SJCRH30 (cell line): ENCODE measurements at places on chromosomes 3 and 15.

GRCh38 chr3:97106652-97106989 lies 292.2 kb downstream of the EPHA6 start:
- H3K27me3 ChIP-seq: no peaks in the 10 kb centered on the region
- H3K4me1 ChIP-seq: no peaks in the 10 kb centered on the region; the same call in 1 of the 2 replicates
- H3K4me3 ChIP-seq: no peak overlapping the region
- no peak for DNase-seq
- H3K27ac ChIP-seq: no peak overlapping the region
- H3K36me3 ChIP-seq: no peaks in the 10 kb centered on the region

GRCh38 chr15:76974456-76975036 lies 20.4 kb upstream of the PSTPIP1 start:
- H3K36me3 ChIP-seq: no peaks in the 10 kb centered on the region
- no peak overlapping the region for H3K27ac ChIP-seq
- H3K27me3 ChIP-seq: no peaks in the 10 kb centered on the region
- no peak for DNase-seq

GRCh38 chr15:66617137-66618090 lies 51.6 kb upstream of the LCTL start:
- no peaks in the 10 kb centered on the region for H3K36me3 ChIP-seq
- no peaks in the 10 kb centered on the region for H3K27me3 ChIP-seq
- H3K27ac ChIP-seq: peak overlapping the region; percentile 35; the same call in 1 of the 2 replicates
- peaks cover 8% of the 10 kb centered on the region; the same call in 1 of the 2 replicates for H3K4me1 ChIP-seq
- H3K4me3 ChIP-seq: peak overlapping the region; percentile 6; the same call in 1 of the 2 replicates

DNA sequence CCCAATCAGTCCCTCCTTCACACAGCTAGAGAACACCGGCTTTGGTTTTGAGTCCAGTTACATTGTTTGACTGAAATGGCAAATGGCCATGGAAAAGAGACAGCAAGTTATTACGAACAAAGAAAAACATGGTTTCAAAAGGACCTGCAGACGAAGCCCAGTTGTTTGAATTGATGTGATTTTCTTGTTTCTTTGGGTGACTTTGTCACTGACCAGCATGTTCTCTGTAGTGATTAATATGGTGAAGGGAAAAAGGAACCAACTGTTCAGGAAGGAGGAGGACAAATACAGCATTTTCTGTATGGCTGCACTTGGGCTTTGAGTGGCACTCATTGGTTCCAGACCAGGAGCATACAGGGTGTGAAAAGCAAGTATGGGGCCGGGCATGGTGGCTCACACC lies 217.4 kb upstream of the TPM1 start:
- no peak overlapping the region for H3K4me3 ChIP-seq
- H3K4me1 ChIP-seq: peaks cover 31% of the 10 kb centered on the region
- no peak overlapping the region for H3K27ac ChIP-seq
- no peaks in the 10 kb centered on the region for H3K27me3 ChIP-seq
- DNase-seq: no peak

GRCh38 chr15:44029940-44030568 lies 165.0 kb downstream of the FRMD5 start:
- peak overlapping the region; percentile 56 for H3K27ac ChIP-seq
- no peak overlapping the region for H3K4me3 ChIP-seq
- peaks cover 26% of the 10 kb centered on the region for H3K4me1 ChIP-seq
- DNase-seq: no peak

- DNase-seq: no peak
- H3K36me3 ChIP-seq: no peaks in the 10 kb centered on the region
- peaks cover 23% of the 10 kb centered on the region for H3K4me1 ChIP-seq
- no peak overlapping the region for H3K4me3 ChIP-seq
- no peaks in the 10 kb centered on the region for H3K27me3 ChIP-seq
Observed at GRCh38 chr3:30510596-30510995, 95.8 kb upstream of the TGFBR2 start.

- no peaks in the 10 kb centered on the region for H3K4me1 ChIP-seq
- DNase-seq: no peak
- H3K4me3 ChIP-seq: no peak overlapping the region
Observed at GRCh38 chr3:189298469-189299375, 127.0 kb downstream of the TPRG1 start.

DNA sequence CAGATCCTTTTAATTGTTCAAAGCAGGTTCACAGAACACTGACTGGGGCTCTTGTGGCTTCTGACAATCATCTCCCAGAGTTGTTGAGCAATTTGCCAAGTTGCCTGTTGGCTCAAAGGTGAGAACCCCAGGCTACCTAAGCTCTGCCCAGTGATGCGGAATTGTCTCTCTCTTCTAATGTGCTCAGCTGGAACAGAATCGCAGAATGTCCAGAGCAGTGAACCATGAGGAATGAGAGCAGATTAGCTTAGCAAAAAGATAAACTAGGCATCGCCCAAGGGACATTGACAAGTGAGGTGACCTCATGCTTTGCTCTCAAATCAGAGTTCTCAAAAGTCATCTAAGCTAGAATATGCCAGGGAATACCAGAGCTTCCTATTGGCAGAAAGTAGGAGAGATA lies 148.1 kb downstream of the WDR76 start:
- H3K4me3 ChIP-seq: no peak overlapping the region
- H3K4me1 ChIP-seq: no peaks in the 10 kb centered on the region
- DNase-seq: no peak

DNA sequence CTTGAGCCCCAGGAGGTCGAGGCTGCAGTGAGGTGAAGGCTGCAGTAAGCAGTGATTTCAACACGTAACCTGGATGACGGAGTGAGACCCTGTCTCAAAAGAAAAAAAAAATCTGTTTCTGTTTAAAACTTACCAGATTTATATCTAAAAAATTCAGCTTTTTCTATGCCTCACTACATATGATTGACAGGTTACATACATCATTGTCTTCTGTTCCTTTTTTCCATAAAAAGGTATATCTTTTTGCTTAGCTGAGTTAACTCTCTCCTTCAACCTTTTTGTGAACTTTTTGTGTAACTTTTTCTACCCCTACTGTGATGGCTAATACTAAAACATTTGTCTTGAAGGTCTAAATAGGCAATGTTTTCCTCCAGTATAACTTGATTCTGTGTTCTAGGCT lies 38.6 kb upstream of the SETD2 start:
- no peaks in the 10 kb centered on the region for H3K36me3 ChIP-seq
- no peak overlapping the region for H3K27ac ChIP-seq
- H3K4me1 ChIP-seq: no peaks in the 10 kb centered on the region
- DNase-seq: no peak

GRCh38 chr3:159674583-159674982 lies 314.1 kb upstream of the IL12A start:
- no peaks in the 10 kb centered on the region for H3K27me3 ChIP-seq
- H3K4me3 ChIP-seq: no peak overlapping the region
- no peak overlapping the region for H3K27ac ChIP-seq
- no peaks in the 10 kb centered on the region for H3K4me1 ChIP-seq
- no peak for DNase-seq
- no peaks in the 10 kb centered on the region for H3K36me3 ChIP-seq

DNA sequence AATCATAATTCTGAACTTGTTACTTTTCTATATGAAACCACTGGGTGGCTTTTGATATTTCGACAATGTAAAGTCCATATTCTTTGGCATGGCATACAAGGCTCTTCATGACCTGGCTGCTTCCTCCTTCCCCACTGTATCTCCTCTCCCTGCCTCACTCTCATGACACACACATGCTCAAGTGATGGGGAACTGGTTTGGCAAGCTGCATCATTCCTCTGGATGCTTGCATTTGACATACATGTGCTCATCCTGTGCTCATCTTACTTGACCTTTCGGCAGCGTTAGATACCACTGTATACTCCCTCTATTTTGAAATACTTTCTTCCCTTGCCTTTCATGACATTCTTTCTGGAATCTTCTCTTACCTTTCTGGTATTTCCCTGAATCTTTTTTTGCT lies 51.8 kb upstream of the ZDHHC23 start:
- no peaks in the 10 kb centered on the region for H3K27me3 ChIP-seq
- no peak for DNase-seq
- no peak overlapping the region for H3K27ac ChIP-seq
- H3K4me1 ChIP-seq: no peaks in the 10 kb centered on the region

GRCh38 chr3:31253782-31254181 lies 278.9 kb upstream of the STT3B start:
- no peaks in the 10 kb centered on the region for H3K36me3 ChIP-seq
- H3K4me1 ChIP-seq: no peaks in the 10 kb centered on the region
- DNase-seq: no peak
- H3K4me3 ChIP-seq: no peak overlapping the region
- H3K27ac ChIP-seq: no peak overlapping the region

GRCh38 chr3:136994772-136995516 lies 37.2 kb downstream of the IL20RB start:
- DNase-seq: no peak
- H3K4me3 ChIP-seq: no peak overlapping the region
- H3K27ac ChIP-seq: no peak overlapping the region
- no peaks in the 10 kb centered on the region for H3K27me3 ChIP-seq
- no peaks in the 10 kb centered on the region for H3K36me3 ChIP-seq
- H3K4me1 ChIP-seq: no peaks in the 10 kb centered on the region

GRCh38 chr3:125261031-125261430 lies 48.5 kb upstream of the SLC12A8 start:
- DNase-seq: no peak
- no peak overlapping the region for H3K4me3 ChIP-seq
- no peaks in the 10 kb centered on the region for H3K4me1 ChIP-seq
- H3K27ac ChIP-seq: no peak overlapping the region
- H3K36me3 ChIP-seq: peaks cover 14% of the 10 kb centered on the region; the same call in 1 of the 2 replicates

GRCh38 chr15:68528626-68529290 lies 50.0 kb upstream of the CORO2B start:
- peaks cover 6% of the 10 kb centered on the region; the same call in 1 of the 2 replicates for H3K27me3 ChIP-seq
- DNase-seq: no peak
- no peak overlapping the region for H3K4me3 ChIP-seq
- no peaks in the 10 kb centered on the region for H3K36me3 ChIP-seq
- no peak overlapping the region for H3K27ac ChIP-seq

GRCh38 chr3:182787302-182788036 lies 5.8 kb upstream of the ATP11B start:
- peak overlapping the region; percentile 39 for H3K4me3 ChIP-seq
- H3K27ac ChIP-seq: peak overlapping the region; percentile 26; the same call in 1 of the 2 replicates
- no peaks in the 10 kb centered on the region for H3K27me3 ChIP-seq
- H3K36me3 ChIP-seq: no peaks in the 10 kb centered on the region
- H3K4me1 ChIP-seq: peaks cover 15% of the 10 kb centered on the region

GRCh38 chr3:55531321-55531720 lies 44.2 kb upstream of the WNT5A start:
- no peaks in the 10 kb centered on the region for H3K27me3 ChIP-seq
- H3K4me1 ChIP-seq: peaks cover 5% of the 10 kb centered on the region; the same call in 1 of the 2 replicates
- H3K27ac ChIP-seq: no peak overlapping the region
- no peak for DNase-seq
- H3K36me3 ChIP-seq: no peaks in the 10 kb centered on the region

DNA sequence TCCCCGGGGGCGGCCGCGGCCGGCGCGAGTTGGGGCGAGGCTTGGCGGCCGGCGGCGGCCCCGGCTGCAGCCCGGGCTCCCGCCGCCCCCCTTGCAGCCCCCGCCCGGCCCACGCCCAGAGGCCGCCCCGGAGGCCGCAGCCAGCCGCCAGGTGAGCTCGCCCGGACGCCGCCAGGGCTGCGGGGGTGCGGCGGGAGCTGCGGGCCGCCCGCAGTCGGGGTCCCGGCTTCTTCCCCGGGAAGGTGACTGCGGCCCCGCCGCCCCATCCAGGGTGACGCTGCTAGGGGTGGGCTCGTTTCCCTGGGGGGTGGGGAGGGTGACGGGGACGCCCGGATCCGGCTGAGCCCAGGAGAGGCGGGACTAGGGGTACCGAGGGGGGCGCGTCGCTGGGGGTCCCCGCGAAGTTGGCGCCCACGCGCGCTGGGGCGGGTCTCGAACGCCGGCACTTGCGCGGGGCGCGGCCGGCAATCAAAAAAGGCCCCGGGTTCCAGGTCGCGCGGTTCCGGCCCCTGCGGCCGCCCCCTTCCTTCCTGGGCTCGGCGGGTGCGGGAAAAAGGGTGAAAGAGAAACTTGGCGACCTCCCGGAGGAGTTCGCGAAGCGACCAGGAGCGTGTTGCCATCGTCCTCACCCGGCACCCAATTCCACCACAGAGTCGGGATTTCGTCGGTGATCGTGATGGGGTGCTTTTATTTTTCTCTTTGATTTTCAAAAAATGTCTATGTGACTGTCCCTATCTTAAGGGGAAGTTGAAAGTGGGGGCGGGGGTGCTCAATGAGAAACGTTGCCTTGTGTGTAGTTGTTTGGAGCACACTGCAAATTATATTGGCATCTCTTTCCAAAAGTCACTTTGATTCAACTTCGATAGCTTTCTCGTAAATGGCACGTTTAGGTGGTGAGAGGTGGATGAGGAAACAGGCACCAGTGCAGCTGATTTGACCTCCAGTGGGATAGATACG lies 619 bp downstream of the ATXN7 start:
- peak; percentile 7 for DNase-seq
- no peaks in the 10 kb centered on the region for H3K4me1 ChIP-seq
- peaks cover 3% of the 10 kb centered on the region; the same call in 1 of the 2 replicates for H3K36me3 ChIP-seq

DNA sequence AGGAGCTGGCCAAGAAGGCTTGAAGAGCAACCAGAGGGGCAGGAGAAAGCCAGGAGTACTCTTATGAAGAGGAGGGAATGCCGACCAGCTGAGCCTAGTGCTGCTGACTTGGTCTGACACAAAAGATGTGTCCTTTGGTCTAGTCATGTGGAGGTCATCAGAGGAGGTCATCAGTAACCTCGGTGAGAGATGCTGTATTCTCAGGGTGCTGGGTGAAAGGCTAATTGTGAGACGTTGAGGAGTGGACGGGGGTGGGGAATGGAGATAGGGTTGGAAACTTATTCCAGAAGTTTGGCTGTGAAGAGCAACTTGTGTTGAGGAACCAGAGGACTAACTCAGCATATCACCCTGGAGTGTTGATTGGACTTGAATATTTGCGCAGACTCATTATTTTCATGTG lies 5.5 kb downstream of the CRTC3 start:
- DNase-seq: no peak
- H3K4me1 ChIP-seq: peaks cover 5% of the 10 kb centered on the region; the same call in 1 of the 2 replicates
- H3K4me3 ChIP-seq: no peak overlapping the region
- no peak overlapping the region for H3K27ac ChIP-seq
- H3K36me3 ChIP-seq: no peaks in the 10 kb centered on the region; the same call in 1 of the 2 replicates

- no peaks in the 10 kb centered on the region for H3K36me3 ChIP-seq
- no peaks in the 10 kb centered on the region for H3K27me3 ChIP-seq
- H3K4me1 ChIP-seq: no peaks in the 10 kb centered on the region
- no peak overlapping the region for H3K4me3 ChIP-seq
Observed at GRCh38 chr3:50651920-50652529, 22.7 kb upstream of the DOCK3 start.

DNA sequence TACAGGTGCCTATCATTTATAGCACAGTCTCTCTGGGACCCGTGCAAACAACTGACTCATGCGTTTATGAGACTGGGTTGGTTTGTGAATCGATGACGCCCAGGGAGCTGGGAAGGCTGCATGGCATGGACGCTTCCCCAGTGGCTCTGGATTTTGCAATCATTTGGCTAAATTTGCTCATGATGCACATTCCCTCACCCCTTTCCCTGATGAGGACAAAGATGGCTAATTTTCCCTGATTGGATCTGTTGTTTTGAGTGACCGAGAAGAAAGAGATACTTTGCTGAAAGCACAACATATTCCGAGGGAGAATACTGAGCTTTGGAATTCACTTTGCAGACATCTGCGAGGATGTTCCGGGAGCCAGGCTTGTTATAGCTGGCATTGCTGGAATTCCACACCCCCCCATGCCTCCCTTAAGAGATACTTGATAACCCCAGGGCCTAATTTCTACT lies 51.1 kb downstream of the CGNL1 start:
- peak; percentile 22 for DNase-seq
- H3K4me1 ChIP-seq: peaks cover 29% of the 10 kb centered on the region
- H3K27ac ChIP-seq: peak overlapping the region; percentile 14; the same call in 1 of the 2 replicates
- no peaks in the 10 kb centered on the region for H3K36me3 ChIP-seq
- no peaks in the 10 kb centered on the region for H3K27me3 ChIP-seq
